ENCODE measurements at places on chromosomes 2 and 18.
A peak's percentile ranks its signal among the peaks of the same experiment; 100 is the strongest.

DNA sequence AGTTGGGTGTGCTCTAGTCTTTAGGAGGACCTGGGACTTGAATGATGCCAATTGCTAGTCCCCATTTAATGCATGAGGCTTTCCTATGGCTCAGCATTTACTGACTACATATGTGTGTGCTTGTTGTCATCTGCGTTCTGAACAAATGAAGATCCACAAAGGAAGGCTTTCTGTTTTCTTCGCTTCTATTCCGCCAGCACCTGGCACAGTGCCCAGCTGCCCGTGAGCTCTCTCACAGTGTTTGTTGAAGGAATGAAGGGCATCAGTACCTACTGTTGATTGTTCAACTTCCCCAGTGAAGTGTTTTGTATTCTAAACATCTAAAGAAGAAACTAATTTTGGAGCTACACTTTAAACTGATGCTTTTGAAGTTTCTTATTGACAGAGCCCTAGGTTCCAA is 122.4 kb upstream of the LINC00305 start:
- no peak for DNase-seq

DNA sequence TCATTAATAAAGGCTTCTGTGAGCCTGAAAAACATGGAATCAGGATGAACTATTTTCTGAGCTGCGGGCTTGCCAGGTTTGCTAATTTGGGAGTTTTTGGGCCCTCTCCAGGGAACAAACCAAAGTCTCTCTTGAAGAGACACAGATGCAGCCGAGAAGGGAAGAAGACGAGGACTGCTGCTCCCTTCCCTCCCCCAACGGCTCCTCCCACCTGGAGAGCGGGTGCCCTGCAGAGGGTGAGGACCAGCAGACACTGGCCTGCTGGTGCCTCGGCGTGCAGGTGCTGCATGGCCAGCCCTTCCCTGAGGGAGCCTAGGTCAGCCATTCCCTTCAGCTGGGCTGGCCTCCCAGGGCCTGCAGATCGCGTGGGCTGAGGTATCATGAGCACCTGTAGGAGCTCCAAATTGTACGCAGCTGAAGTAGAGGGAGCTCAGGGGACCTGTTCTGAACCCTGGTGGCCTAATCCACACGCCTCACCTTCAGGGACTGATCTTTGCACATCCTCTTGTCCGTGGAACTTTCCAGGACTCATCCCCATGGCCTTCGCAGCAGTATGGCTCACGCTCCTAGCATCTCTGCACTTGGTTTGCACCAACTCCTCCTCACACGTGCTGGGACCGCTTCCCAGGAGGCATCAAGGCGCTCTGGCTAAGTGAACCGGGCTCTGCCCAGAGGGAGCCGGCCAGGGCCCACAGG is 19.5 kb downstream of the EMX1 start:
- no peak for DNase-seq

DNA sequence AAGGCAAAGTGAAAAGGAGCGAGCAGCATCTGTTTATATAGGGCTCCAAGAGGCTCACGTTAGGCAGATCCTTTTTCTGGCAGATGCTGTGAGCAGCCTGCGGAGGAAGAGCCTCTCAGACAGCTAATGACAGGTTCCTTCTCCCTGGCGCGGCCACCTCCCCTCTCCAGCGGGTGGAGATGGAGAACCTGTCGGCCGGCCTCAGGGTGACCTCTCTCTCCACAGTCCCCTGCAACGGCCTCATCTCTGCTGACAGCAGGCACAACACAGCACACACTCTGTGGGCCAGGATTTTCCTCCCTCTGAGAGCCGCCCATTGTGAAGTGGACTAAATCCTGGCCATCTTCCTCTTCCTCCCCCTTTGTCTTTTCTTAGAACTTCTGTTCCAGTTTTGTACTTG is 119.8 kb downstream of the PRKCE start:
- DNase-seq: no peak

DNA sequence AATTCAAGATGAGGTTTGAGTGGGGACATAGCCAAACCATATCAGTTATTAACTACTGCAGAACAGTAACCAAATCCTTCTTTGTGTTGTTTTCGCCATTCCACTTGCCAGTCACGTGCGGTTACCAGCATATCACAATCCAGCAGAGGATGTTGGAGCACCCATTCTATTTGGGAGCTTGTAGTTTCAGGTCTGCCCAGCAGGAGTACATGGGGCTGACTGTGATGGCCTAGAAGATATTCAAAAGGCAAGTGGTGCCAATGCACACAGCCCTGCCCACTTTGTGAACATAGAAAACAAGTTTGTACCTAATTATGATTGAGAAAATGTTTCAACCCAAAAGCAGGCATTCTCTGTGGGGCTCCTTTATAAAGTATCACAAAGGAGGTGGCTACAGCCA is 57.0 kb downstream of the ZNF519 start:
- no peak for DNase-seq

DNA sequence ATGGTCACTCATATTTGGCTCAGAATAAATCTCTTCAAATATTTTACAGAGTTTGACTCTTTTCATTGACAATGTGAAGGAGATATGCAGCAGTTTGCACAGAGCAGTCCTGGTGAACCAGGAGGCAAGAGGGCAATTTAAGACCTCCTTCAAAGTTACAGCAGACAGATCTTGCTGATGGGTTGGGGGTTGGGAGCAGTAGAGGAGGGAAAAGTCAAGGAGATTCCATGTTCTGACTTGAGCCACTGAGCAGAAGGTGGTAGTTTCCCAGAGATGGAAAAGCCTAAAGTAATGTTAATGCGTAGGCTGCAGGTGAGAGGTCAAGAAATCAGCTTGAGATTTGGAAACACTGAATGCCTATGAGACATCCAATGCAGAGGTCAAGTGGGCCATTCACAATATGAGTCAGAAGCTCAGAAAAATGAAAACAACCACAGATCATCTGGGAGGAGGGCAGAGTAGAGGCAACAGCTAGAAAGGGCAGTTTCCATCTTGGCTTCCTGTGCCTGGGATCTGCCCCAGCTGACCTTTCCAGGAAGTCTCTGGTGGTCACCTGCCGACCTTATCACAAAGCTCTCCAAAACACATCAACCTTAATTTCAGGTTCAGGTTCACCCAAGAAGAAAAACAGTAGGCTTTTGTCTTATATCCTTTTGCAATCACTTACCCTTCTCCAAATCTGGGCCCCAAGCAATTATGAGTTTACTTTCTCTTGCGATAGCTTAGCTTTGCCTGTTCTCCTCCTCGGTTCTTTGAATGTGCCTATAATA is 197.5 kb upstream of the ARL4C start:
- DNase-seq: peak; percentile 50

DNA sequence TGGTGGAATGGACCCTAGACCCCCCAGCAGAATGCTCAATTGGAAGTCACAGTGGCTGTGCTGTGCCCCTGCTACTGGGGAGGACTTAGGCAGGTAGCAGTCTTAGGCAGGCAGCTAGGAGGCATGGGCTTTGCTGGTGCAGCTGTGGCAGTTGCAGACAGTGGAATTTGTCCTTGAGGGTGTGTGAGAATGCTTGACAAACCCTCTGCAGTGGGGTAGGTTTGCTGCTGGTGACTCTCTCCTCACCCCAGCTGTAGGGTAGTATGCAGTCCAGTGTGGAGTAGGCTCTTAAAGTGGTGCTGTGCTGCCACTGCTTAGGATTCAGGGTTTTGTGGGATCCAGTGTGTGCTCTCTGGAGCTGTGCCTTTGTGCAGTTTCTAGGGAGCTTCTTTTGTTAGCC is 61.3 kb downstream of the NUP35 start:
- no peak for DNase-seq

- no peak for DNase-seq
Measured at GRCh38 chr2:143903172-143903856, 616.6 kb downstream of the ZEB2 start.

DNA sequence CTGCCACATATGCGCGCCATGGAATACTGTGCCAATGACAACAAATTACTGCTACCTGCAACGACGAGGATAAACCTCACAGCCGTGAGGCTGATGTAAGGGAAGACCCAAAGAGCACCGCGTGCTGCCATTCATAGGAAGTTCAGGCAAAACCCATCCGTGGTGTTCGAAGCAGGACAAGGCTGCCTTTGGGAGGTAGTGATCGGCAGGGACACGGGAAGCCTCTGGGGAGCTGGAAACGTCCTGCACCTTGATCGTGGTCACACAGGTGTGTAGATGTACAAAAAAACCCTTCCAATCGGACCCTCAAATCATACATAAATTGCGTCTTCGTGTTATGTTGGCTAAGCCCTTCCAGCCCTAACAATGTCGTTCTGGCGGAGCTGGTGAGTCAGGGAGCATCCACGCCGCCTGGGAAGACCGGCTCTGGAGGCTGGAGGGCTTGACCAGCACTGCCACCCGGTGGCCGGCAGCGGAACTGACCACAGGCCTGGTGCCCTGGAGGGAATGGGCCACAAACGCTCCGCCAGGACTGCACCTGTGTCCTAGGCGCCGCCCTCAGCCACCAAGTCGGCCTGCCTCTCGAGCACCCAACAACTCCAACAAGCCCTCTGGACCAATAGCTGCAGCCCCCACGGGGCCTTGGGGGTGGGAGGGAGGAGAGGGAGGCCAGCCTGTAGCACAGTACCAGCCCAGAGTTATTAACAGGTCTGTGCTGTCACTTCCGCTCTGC is 4.1 kb upstream of the NEURL3 start:
- DNase-seq: peak; percentile 96

- no peak for DNase-seq
Measured at GRCh38 chr2:218407717-218408116, 8.0 kb downstream of the CTDSP1 start.

DNA sequence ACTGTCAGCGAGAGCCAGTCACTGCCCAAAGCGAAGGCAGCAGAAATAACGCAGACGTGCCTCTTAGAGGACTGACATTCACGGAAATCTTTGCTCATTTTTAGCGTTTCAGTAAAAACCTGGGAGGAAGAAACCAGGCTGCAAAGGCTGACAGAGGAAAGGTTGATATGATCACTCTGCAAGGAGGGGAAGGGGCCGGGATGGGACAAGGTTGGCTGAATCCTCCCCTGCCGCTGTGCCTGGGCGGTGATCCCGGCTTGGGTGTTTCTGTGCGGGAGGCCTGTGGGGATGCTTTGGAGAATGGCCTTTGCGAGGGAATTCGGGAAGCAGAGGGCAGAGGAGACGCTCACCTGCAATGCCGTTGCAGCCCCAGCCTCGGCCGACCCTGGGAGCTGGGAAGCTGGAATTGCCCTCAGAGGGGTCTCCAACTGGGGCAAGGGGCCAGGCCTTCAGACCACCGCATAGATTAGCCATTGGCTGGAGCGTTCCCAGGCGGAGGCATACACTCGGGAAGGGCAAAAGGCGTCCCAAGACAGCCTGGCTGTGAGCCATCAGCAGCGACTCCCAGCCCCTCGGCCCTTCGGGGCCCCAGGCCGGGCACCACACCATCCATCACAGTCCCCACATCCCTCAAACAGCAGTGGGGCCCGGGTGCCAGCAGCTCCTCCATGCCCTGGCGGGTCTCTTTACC is 111.7 kb upstream of the GPC1 start:
- no peak for DNase-seq

DNA sequence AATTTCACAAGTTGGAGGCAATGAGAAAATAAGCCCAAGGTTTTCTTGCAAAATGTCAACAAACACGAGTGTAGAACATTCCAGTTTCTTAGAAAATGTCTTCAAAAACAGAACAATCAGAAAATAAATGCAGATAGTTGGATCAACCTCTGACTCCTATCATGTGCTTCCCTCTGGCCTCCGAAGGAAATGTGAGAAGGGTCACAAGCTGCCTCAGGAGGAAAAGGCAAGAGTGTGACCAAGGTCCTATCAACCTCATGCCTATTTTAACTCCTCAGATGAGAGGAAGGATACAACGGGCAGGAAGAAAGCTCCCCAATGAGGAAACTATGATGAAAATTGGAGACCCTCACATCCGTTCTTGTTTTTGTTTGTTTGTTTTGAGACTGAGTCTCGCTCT is 7.9 kb downstream of the SCYGR5 start:
- no peak for DNase-seq

- no peak for DNase-seq
Measured at GRCh38 chr2:171102802-171103201, 57.9 kb downstream of the TLK1 start.

DNA sequence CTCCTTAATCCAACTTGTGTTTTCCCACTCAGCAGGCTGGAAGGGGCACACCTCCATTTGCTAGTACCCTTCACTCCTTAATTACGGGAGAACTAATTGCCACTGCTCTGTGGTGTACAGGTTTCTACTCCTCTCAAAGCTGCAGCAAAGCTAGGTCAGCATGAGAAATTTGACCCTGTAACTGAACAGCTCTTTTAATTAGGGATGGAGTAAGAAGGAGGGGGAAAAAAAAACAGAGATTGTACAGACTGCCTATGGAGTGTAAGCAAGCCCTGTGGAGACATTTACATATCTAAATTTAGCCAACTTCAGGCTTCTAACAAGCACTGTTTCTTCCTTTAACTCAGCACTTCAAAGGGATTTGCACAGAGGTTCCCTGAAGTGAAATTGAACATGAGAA is 629.7 kb upstream of the SETBP1 start:
- peak; percentile 11 for DNase-seq

DNA sequence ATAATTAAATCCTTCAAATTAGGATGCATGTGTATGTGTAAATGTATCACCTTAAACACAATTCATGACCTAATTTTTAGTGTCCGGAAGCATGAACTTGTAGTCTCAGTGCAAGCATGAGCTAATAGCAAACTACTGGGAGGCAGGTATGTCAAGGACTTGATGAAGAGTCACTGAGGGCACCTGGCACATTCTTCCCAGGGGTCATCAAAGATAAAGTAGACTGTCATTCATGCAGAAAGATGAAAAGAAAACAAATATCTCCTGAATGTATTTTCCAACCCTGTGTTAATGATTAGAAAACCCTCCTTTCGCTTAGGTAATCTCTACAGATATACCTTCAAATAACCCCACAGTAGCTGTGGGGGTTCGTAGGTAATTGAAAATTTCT is 234.9 kb downstream of the SOCS6 start:
- no peak for DNase-seq

DNA sequence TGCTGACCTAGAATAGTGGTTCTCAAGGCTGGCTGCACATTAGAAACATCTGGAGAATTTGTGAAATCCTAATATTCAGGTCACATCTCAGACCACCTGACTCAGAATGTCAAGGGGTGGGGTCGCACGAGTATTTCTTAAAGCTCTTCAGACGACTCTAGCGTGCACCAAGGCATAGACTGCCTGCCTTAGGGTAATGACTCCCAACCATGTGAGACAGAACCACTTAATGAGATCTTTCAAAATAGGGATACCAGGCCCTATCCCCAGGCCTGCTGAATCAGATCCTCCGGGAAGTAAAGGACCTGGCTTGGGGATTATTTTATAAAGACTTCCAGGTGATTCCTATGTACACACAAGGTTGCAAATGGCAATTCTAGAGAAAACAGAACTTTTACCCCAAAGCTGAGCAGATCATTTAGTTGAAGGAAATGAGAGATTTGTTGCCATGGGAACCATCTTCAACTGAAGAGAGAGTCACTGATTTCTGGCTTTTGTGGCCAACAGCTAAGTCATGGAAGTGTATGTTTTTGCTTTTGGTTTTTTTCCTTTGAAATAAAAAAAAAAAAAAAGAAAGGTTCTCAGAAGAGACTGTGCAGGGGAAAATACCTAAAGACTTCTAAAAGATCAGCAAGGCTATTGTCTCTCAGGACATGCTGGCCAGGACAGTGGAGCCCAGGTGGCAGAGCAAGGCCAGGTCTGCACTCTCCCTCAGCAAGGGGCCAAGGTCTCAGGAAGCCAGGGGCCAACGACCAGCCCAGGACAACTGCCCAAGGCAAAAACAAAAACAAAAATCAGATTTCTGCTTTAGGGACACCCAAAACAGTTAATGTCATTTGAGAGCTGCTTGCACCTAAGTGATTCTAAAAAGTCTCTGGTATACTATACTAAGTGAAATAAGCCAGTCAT is 15.3 kb upstream of the LOXHD1 start:
- DNase-seq: peak; percentile 57
